NCI-H1417 treated with DMSO at 0.1 percent for 48 hours (cell line): ENCODE measurements at places on chromosomes 2 and 18.
A peak's percentile ranks its signal among the peaks of the same experiment; 100 is the strongest.

- no peak for DNase-seq
These were observed 29.5 kb downstream of the TMEM163 start for GRCh38 chr2:134689315-134689714.

- DNase-seq = no peak
These were observed at the start of gene LYPD6B for GRCh38 chr2:149038442-149039212. Gene LYPD6B, plus strand, starts transcription at chr2:149038699. Its CDS starts 92,250 bp downstream, at chr2:149130949.

DNA sequence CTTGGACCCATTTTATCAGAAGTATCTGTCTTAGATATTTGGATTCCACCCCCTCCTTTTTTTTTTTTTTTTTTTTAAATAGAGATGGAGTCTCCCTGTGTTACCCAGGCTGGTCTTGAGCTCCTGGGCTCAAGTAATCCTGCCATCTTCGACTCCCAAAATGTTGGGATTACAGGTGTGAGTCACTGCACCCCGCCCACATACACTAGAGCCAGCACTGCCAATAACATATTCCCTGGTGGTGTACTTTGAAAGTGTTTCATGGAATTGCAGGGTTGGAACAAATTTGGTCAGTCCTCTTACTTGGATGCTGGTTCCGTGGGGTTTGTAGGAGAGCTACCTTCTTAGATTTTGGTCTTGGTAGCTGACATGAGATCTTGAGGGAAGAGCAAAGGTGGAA is 15.0 kb downstream of the PDCL3 start:
- no peak for DNase-seq

GRCh38 chr18:46484971-46485370 is 172.0 kb downstream of the LOXHD1 start:
- DNase-seq = no peak

- DNase-seq = peak; percentile 22
These were observed 260.5 kb downstream of the CCDC85A start for GRCh38 chr2:56444339-56444738.

- DNase-seq = no peak
These were observed 166.4 kb downstream of the PDE11A start for GRCh38 chr2:177906041-177906718.

- DNase-seq = no peak
These were observed 18.2 kb downstream of the IGFBP2 start for GRCh38 chr2:216651351-216651881.

DNA sequence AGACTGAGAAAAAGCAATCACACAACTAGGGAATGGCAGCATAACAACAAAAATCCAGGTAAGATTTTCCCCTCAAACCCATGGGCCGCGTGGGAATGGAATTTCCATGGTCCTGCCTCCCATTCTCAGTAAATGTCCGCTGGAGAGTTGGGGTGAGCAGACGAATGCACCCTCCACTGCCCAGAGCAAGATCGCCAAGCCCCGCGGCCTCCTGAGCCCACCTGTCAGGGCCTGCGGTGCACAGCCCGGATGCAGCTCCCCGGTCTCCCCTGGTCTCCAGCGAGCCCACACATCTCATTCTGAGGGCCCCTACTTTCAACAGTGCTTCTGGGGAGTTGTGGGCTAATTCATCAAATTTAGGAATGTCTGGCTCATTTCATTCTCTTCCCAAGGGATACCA is 327.4 kb upstream of the HS6ST1 start:
- no peak for DNase-seq

DNA sequence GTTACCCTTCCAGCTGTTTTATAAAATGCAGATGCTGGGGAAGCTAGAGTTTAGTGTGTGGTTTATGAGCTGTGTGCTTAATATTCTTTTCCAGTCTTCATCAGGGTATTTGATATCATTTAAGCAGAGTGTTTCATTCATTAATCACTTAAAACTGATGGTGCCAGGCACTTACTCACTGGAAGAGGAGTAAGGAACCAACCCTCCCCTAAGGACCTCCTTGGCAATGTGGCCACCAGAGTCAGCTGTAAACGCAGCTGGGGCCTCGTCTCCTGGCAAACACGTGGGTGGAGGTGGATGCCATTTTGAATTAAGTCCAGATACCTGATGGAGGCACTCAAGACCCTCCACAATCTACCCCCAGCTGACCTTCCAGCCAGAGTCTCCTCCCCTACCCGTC is 331.6 kb downstream of the CLIP4 start:
- no peak for DNase-seq

- DNase-seq = no peak
These were observed 25.3 kb downstream of the DYNAP start for GRCh38 chr18:54616220-54616848.

DNA sequence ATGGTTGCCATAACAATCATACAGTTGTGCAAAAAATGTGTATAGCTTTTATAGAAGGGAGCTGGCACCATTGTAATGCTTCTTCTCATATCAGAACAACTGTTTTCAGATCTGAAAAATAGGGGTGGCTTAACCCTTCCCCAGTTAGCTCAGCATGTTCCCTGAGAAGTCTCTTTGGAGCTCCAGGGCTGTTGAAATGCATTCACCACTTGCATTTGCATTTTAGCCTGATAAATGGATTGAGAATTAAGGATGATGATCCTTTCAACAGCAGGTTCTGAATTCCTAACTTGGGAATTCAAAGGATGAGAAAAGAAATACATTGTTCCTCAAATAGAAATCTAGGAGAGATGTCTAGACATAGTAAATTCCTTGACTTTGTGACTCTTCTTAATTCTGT is 181.7 kb upstream of the ALPP start:
- no peak for DNase-seq

- no peak for DNase-seq
These were observed 95.8 kb upstream of the SMAD2 start for GRCh38 chr18:48026216-48026615.
